Activated T-helper 1 cell treated with anti-CD3 and anti-CD28 coated beads, Interleukin-2, amount 50 U/mL, for 16 hours (primary cell): ENCODE measurements at places on chromosomes 11 and 22.

DNA sequence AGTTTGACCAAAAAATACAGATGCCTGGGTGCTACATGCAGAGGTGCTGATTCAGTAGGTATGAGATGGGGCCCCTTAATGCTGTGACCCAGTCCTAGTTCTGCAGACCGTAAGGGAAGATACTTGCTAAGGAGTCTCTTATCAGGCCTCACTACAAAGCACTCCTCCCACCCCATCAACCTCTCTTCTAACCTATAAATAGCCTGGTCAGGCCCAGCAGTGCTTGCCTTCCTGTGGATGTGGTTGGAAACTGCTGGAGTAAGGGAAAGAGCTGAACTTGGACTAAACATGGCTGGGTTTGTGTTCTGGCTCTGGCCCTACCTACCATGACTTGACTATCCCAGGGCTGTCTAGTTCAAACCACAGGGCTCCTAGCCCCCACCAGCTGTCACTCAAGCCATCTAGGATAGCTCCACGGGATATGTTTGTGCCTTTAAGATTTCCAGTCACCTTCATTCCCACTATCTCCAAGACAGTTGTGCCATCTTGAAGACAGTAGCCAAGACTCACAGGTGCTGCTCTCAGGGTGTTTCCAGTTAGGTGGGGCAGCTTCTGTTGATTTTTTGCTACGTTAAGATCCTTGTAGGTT is 9.5 kb upstream of the DKK3 start:
- DNase-seq, result no peak

- DNase-seq, result no peak
These were observed 12.6 kb downstream of the UPB1 start for GRCh38 chr22:24507716-24508115.

GRCh38 chr11:46285173-46285572 is 7.7 kb downstream of the CREB3L1 start:
- no peak for DNase-seq

DNA sequence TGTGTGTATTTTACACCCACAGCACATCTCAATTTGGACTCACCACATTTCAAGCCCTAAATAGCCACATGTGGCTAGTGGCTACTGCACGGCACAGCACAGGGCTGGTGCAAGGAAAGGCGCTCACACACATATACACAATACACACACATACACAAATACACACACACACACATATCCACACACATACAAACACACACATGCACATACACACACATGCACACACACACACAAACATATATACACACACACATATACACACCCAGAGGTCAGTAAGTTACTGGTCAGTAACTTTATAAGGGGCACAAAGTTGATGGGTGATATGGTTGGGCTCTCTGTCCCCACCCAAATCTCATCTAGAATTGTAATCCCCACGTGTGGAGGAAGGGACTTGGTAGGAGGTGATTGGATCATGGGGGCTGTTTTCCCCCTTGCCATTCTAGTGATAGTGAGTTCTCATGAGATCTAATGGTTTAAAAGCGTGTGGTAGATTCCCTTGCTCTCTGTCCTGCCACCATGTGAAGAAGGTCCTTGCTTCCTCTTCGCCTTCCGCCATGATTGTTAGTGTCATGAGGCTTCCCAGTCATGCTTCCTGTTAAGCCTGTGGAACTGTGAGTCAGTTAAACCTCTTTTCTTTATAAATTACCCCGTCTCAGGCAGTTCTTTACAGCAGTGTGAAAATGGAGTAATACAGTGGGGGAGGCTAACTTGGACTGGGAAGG is 37.6 kb upstream of the DKK3 start:
- no peak for DNase-seq

DNA sequence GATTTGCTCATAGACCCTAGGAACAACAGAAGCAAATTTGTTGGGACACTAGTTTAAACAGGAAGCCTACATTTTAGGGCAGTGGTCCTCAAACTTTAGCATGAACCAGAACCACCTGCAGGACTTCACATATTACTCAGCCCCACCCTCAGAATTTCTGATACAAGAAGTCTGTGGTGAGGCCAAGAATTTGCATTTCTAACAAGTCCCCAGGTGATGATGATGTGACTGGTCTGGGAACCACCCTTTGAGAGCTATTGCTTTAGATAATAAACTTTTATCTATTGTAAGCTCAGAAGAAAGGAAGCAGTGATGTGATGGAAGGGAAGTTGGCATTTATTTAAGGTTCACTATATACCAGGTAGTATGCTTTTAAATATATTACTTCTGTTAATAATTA is 194.0 kb downstream of the FAM181B start:
- DNase-seq, result no peak

DNA sequence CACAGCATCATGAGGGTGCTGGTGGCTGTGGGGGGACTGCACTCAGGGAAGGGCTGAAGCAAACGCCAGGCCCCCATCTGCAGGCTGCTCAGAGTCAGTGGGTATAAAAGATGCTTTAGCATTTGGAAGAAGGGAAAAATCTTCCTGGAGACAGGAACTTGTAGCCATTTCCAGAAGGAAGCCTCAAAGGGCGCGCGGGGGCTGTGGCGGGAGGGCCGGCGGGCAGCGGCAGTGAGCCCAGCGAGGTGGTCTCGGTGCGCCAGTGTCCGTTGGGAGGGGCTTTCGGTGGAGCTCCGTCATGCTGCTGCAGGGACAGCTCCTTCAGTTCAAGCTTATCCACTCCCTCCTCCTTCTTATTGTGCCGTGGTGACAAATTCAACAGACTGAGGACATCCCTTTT is 63.0 kb upstream of the PITPNB start:
- no peak for DNase-seq

- DNase-seq, result no peak
These were observed 78.8 kb downstream of the DDIAS start for GRCh38 chr11:82980292-82980691.

DNA sequence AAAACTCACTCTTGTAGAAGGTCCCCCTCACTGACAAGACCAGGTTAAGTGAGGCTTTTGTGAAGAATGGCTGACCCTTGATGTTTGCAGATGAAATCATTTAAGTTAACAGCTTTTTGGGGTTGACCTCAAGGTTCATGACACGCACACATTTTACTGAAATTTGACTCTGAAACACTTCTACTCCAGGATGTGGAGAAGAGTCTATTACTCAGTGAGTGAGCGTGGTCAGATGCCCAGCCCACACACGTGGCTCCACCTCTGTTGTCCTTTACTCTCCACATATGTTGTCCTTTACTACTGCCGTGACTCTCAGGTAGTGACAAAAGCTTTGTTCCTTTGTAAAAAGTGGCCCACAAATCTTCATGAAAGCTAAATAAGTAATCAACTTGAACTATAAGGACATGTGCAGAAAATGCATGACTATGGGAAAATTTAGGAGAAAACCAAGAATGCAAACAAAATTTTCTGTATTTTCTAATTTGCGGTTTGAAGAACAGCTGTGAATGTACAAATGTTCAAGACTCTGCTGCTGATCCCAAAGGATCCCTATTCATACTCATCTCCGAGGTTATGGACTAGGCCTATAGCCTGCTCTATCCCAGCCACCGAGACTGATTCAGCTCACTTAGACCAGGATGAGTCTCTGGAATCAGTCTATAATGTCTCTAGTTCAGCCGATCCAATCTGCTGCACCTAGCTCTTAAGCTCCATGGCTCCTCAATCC is 22.4 kb downstream of the XRRA1 start:
- DNase-seq, result no peak

DNA sequence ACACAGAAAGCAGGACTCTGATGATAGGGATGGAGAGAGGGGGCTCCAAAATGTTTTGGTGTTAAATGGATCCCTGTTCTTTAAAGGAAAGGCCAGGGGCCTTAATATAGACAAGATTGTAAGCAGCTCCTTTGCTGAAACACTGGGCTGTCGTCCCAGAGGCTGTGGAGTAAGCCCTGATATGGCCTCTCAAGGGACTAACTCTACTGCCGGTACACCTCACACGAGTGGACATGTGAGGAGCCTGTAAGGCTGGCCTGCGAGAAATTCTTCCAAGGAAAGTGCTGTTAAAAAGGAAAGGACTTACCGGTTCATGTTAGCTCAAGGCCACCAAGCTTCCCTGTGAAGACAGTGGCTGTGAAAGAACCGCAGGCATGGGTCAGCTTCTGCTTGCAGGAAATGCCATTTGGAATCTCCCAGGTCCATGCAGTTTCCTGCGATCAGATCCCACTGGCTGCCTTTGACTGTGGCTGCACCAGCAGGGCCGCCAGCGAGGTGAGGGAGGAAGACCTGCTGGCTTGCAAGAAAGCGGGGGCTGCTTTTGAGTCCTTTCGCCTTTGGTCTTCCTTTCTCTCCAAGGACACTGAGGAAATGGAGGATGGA is 106.6 kb downstream of the PRR5L start:
- no peak for DNase-seq

DNA sequence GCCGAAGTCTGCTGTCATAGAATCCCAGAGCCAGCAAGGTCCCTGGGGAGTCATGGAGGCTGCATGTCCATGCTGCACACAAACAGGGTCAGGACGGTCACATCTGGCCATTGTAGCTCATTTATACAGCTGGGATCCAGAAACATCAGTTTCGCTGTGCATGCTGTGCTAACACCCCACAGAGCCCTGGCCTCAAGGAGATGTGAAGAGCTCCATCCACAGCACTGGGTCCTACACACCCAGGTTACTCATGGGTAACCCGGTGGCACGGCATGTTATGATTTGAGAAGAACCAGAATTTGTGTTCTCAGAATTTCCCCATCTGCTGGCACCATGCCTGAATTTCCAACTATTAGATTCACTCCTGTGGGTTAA is 146.3 kb upstream of the ARHGAP20 start:
- no peak for DNase-seq

DNA sequence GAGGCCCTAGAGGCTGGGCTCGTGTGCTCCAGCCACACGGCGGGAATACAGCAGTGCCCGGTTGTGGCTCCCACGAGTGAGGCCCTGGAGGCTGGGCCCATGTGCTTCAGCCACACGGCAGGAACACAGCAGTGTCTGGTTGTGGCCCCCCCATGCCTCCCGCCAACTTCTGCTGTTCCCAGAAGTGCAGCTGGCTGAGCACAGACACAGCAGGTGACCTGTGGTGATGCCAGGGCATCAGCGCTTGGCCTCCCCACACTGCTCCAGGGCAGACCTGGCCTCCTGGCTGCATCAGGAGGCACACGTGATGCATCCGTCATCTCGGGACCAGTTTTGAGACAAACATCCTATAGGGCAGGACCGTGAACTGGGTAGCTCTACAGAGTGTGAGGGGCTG is 110.3 kb downstream of the KCNQ1OT1 start:
- no peak for DNase-seq

DNA sequence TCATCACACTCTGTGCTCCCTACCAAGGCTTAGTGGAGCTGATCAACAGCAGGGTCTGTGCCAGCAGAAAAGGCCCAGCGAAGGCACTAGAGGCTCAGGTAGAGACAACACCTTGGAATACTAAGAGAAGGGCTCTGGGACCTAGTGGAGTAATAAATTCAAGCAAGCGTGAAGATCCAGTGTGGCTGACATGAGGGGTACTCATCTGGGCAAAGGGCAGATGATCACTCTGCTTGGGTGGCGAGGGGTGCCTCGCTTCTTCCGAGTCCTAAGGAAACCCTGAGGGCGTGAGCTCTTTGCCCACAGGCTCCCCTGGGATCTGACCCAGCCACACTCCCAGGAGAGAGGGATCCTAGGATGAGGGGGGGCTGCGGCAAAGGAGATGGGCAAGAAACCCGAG is 3.5 kb upstream of the TPBGL start:
- no peak for DNase-seq

DNA sequence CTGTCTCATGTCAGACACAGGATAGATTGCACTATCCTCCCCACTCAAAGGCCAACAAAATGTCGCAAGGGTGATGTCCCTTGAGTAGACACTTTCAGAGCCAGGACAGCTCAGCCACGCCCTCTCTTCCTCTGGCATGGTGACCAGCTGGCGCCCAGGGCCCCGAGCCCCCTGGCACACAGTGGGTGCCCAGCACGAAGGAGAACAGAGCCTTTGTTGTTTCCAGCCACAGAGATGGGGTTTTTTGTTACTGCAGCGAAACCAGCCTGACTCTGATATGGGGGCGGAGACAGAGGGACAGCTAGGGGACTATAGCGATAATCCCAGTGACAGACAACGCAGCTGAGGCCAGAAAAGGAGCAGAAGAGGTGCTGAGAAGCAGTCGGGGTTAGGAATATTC is 23.3 kb upstream of the CCND1 start:
- DNase-seq, result no peak

DNA sequence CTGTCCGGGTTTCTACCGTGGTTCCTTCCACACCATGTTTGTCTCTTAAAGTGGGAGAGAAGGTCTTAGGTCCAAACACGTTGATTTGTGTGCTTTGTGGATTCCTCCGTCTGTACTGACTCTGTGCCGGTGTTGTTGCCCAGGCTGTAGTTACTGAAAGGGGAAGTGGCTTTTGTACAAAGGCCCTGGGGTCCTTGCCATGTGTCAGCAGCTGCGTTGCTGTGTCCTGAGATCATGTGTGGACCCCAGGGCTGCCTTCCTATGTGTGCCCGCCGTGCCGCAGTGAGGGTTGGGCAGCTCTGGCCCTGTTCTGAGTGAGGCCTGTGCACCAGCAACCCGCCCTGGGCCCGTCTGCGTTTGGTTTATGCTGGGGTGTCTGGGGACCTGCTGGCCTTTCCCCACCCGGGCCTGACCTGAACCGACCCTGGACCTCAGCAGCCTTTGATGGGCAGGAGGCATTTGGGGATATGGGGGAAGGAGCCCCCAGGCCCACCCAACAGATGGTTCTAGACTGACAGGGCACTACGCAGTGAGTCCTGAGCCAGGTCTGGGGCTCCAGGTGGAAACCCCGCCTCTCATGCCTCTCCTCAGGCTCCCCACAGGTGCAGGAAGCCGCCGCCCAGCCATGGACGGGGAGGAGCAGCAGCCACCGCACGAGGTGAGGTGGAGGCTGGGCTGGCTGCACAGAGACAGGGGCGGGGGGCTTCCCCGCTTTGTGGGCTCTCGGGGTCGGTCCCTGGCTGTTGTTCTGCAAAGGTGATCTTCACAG is 6.9 kb downstream of the TRABD start:
- peak; percentile 41 for DNase-seq

- DNase-seq, result no peak
These were observed 236.8 kb upstream of the NCAM1 start for GRCh38 chr11:112724496-112724790.

DNA sequence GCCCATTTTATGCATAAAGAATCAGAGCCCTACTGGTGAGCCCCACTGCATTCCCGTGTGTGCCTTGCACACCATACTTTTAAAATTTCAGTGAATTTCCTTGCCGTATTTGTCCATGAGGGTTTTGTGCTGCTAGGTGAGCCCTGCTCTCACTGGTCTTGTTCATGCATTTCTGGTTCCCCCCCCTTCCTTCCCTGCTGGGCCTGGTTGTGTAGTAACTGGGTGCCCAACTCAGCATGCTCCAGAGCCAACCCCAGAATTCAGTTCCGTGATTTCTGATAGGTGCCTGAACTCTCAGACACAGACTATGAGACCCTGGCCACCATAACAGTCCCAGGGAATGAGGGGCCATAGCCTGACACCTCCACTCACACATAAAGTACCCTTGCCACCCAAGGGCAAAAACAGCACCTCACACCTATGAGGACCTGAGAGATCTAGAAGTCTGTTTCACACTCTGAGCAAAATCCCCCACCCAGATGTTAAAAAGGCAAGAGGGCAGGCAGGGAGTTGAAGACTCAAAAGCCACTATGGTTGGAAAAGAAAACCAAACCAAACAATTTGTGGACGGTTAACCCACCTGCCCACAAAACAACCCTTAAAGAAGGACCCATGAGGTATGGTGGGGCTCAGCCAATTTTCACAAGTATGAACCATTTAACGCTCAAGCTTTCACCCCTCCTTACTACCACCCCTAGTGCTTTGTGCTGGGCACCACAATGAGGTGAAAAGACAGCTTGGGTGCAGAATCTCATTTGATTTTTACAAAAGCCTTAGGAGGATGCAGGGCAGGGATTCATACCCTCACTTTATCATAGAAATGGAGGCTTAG is 16.8 kb upstream of the IL10RA start:
- no peak for DNase-seq

- DNase-seq, result no peak
These were observed 4.3 kb downstream of the CAPN5 start for GRCh38 chr11:77071077-77071476.
